Thymus (tissue), 14 donors: ENCODE measurements at places on chromosomes 2 and 18. TPM values are rescaled to one million over a fixed set of nuclear protein-coding genes. Genes with fewer than 3 reads are reported as not detected.

GRCh38 chr2:130303169-130303568 lies 39.5 kb upstream of the IMP4 start:
- DNase-seq: no peak

- DNase-seq: peak; percentile 16
Measured at GRCh38 chr2:48600204-48600813, 17.3 kb upstream of the GTF2A1L start.

DNA sequence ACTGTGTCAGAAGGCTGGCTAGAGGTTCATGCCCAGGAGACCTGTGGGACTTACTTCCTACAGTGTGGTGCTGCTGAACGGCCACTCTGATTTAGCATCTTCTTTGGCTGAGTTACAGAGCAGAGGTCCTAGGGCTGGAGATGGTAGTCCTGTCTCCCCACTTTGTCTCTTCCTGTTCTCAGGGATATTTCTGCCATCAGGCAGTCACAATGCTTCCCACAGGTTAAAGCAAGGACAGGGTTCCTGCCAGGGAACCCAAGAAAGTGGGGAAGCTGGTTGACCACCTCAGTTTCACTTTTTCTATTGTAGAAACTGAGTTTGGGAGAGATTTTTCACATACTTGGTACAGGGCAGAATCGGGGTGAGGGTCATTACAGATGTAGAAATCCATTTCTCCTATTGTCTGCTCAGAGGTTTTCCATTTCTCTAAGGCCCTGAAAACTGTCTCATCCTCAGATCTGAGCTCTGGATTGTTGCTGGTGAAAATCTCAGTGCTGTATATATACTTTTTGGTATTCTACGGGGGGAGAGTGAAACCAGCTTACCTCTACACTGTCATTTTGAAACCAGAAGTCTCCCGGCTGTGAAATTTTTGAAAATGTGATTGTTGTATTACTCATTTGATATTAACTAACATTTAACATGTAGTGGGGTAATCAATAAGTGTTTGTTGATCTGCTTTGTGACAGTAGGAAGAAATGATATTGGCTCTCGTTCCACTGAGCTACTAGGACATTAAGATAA lies 37.0 kb upstream of the MEP1B start:
- no peak for DNase-seq

DNA sequence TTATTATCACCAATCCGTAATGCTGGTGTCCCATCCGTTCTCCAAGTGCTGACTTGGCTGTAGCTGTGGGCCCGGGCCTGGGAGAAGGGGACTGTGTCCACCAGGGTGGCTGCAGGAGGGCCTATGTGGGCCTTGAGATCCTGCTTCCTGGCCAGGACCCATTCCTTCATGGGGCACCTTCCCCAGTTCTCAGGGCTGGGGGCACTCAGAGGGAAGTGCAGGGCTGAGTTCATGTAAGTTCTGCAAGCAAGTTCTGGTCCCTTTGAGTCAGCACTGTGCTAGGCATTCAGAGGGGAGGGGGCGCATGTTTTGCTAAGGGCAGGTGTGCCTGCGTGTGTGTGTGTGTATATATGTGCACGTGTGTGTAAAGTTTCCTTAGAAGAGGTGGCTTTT lies 94.0 kb downstream of the GLI2 start:
- no peak for DNase-seq

DNA sequence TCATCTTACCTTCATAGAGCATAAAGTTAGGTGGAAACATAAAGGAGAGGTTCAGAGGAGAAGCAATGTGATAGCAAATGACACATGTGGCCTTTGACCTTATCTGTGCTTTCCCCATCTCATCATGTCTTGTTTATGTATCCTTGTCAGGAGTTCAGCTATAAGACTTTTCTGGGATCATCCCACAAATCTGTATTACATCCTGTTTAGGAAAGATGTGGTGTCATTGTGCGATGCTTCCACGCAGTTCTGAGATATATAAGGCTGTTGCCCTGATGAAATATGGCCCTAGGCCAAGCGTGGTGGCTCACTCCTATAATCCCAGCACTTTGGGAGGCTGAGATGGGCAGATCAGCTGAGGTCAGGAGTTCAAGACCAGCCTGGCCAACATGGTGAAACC lies 15.5 kb upstream of the MGAT5 start:
- no peak for DNase-seq

The TMEM178A gene
- 0.66 TPM for total RNA-seq

The NETO1 gene
- 0.33 TPM for total RNA-seq

The CROCC2 gene
- total RNA-seq: not detected

The TAF1B gene
- 17.3 TPM for total RNA-seq
